Epithelial cell of esophagus (primary cell): ENCODE measurements at places on chromosomes 1 and 21.
A peak's percentile ranks its signal among the peaks of the same experiment; 100 is the strongest.

GRCh38 chr1:199202331-199202730, 563.5 kb downstream of the PTPRC start:
- DNase-seq = peak; percentile 26

GRCh38 chr21:34266351-34266750, 97.5 kb upstream of the KCNE2 start:
- no peak for DNase-seq

DNA sequence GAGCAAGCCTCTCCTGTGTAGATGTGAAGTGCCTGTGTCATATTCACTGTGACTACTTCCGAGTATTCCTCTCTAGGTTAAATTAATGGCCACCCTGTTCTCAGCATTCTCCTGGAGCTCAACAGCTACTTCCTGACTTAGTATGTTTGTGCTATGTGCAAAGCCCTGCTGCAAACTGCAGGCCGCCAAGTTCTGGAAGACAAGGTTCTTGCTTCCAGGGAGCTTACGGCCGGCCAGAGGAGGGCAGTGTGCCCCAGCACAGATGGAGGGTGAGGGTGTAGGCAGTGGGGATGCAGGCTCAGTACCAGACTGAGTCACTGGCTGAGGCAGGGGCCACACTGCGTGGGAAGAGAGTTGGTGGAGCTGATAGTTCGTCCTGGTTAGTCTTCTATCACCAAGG, 43.2 kb downstream of the ELK4 start:
- peak; percentile 36 for DNase-seq

- DNase-seq = no peak
These were observed 107.0 kb downstream of the PDE9A start for GRCh38 chr21:42760361-42760950.

- no peak for DNase-seq
These were observed 46.4 kb upstream of the S1PR1 start for GRCh38 chr1:101190441-101190840.

GRCh38 chr1:236400061-236400603, 6.0 kb downstream of the EDARADD start:
- DNase-seq = no peak

- DNase-seq = peak; percentile 71
These were observed 113.8 kb downstream of the UBR4 start for GRCh38 chr1:19096036-19096833.

DNA sequence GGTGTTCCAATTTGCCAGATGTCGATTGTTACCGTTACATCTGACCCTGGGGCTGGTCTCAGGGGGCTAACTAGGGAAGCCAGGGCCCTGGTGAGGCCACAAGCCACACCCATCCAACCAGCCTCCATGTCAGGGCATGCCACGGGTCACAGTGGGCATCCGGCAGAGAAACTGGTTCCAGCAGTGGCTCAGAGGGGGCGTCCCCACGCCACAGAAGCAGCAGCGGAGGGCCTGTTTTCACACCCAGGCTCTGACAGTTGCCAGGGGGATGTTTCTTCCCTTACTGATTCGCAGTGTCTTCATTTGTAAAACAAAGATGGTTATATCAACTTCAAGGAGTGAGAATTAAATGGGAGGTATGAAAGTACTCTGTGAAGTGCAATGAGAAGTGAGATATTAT, 75.0 kb upstream of the COX20 start:
- no peak for DNase-seq

DNA sequence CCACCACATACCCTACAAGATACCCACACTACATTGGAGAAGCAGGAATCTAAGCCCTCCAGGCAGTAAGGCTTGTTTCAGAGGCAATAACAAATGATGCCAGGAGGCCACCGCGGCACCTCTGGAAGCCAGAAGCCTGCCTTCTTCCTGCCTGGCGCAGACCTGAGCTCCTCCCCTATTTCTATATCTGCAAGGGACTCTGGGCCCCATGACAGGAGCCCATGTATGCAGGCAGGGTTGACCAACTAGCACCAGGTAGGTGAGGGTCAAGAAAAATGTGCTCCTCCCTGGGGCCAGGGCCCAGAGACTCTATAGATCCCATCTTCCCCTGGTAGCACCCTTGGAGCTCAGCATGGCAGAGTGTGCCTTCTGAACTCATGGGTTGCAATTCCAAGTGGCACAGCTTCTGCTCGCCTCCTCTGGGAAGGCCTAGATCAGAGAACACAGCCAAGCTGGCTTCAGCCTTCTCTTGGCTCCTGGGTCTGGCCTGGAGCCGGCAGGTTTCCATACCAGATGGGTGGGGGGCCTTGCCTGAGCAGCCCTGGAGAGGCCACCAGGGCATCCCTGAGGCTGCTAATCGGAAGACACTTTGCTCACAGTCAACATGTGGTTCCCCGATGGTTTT, 85.1 kb downstream of the STUM start:
- DNase-seq = no peak

- DNase-seq = no peak
These were observed 470.3 kb upstream of the NCAM2 start for GRCh38 chr21:20527731-20528460.

DNA sequence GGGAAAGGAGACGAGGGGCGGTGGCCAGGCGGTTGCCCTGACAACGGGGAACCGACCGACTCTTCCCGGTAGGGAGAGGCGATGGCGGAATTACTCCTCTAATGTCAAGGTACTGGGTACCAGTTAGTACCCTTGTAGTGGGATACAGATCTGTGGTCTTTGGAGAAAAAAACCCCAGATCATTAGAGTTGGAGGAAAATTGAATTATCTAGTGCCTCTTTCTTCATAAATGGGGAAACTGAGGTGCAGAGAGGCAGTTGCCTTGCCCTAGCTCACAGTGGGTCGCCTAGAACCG, 545 bp upstream of the PEF1 start:
- DNase-seq = no peak

DNA sequence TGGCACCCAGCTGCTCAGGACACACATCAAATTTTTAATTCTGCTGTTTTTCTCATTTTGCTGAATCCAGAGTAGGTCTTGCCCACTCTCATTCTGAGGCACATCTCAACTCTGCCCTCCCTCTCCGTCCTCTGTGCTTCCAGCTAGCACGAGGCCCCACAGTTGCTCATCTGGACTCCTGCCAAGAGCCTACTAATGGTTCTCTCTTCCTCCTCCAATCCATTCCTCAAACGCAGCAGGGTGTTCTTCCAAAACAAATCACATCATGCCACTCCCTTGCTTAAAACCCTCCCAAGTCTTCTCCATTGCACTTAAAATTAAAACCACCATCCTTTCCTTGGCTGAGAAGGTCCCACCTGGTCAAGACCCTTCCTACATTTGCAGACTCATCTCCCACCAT, 49.8 kb upstream of the SCAF4 start:
- DNase-seq = peak; percentile 41

DNA sequence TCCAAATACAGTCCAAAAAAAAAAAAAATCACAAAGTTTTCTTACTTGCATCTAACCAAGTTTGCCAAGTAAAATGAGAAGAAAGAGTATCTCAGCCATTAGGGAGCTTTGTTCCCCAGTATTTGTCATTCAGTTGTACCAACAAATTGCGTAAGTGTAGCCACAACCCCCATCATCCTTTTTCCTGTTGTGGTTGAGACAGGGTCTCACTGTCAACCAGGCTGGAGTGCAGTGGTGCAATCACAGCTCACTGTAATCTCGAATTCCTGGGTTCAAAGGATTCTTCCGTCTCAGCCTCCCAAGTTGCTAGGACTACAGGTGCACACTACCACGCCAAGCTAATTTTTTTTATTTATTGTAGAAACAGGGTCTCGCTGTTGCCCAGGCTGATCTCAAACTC, 9.5 kb downstream of the STX6 start:
- peak; percentile 14 for DNase-seq

GRCh38 chr1:232262991-232263390, 366.9 kb downstream of the SIPA1L2 start:
- no peak for DNase-seq

DNA sequence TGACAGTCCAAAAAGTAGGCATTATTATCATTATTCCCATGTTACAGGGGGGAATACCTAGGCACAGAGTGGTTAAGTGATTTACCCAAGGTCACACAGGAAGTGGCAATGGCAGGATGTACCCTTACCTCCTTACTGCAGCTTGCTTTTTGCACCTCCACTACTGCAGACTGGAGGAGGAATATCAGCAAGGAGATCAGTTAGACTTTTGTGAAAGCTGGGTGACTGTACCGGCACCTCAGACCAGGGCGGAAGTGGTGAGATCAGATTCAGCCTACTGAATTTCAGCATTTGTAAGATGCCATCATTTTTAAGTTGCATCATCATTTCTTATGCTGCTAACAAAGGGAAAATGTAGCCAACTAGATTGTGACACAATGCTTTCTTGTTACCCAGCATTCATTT, 4.5 kb downstream of the ADARB1 start:
- DNase-seq = peak; percentile 84

DNA sequence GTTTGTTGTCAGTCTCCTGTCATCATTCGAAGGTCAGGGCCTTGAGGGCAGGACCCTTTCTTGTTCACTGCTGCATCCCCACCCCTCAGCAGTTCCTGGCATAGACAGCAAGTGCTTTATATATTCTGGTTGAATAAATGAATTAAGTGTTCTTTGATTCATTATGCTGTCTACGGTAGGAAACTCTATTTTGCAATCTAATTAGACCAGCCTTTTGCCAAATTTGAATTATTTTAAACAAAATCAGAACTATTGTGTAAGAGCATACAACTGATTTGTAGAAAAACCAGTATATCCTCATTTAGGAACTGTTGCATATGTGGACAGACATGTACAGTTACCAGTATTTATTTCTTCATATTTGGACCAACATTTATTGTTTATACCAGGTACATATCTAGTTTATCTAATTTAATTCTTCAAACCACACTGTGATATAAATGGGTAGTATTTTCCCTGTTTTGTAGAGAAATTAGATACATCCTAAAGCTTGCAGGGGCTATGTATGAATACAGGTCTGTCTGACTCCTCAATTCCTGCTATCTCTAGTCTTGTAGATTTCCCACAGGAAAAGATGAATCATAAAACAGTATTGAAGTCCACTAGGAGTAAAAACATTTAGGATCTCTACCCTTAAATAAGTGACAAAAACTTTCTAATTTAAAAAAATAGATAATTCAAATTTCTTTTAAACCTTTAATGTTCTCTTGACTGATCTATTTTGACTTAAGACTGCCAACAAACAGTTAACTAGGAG, 10.4 kb downstream of the MGST3 start:
- no peak for DNase-seq
